Activated CD8-positive, alpha-beta T cell treated with anti-CD3 and anti-CD28 coated beads, Interleukin-2, amount 10 ng/mL, durations not matched to agents 7 days and 5 days (primary cell): ENCODE measurements at places on chromosomes 12 and 14. TPM values are rescaled to one million over a fixed set of nuclear protein-coding genes. Genes with fewer than 3 reads are reported as not detected.

APEX1 gene
- 142 TPM for total RNA-seq

DDX23 gene
- total RNA-seq, result 154 TPM

KLRD1 gene
- total RNA-seq, result 8.8 TPM

APOF gene
- not detected for total RNA-seq

RD3L gene
- not detected for total RNA-seq

GAPDH gene
- total RNA-seq, result 6,471 TPM

BCL2L14 gene
- total RNA-seq, result 3.1 TPM

HCFC2 gene
- 15.3 TPM for total RNA-seq

TAS2R46 gene
- 1.4 TPM for total RNA-seq

CATSPERB gene
- 0.92 TPM for total RNA-seq

TMPRSS12 gene
- not detected for total RNA-seq

RPS6KL1 gene
- 4.3 TPM for total RNA-seq

TMEM229B gene
- 10.0 TPM for total RNA-seq

SLC5A8 gene
- not detected for total RNA-seq

CLEC4D gene
- not detected for total RNA-seq

FUT8 gene
- total RNA-seq, result 101 TPM

RIN3 gene
- total RNA-seq, result 85.6 TPM

AQP6 gene
- not detected for total RNA-seq

TSHR gene
- total RNA-seq, result not detected

JPH4 gene
- total RNA-seq, result not detected

ADGRD1 gene
- not detected for total RNA-seq

DHH gene
- not detected for total RNA-seq

ACADS gene
- 18.6 TPM for total RNA-seq

TROAP gene
- 111 TPM for total RNA-seq

GPRC5A gene
- total RNA-seq, result not detected

SMCO2 gene
- 0.61 TPM for total RNA-seq

TFCP2 gene
- 38.8 TPM for total RNA-seq

SLC6A13 gene
- total RNA-seq, result 0.26 TPM

TEX52 gene
- total RNA-seq, result 0.29 TPM

TECPR2 gene
- total RNA-seq, result 8.0 TPM

SPTB gene
- total RNA-seq, result not detected

FAM186B gene
- 0.21 TPM for total RNA-seq

PSMD9 gene
- 62.3 TPM for total RNA-seq

ACIN1 gene
- total RNA-seq, result 177 TPM

HRK gene
- total RNA-seq, result not detected

ERBB3 gene
- 5.9 TPM for total RNA-seq
